ENCODE measurements at places on chromosomes 11 and 22.

- peak; percentile 63 for DNase-seq
These were observed 145.0 kb upstream of the GRK3 start for GRCh38 chr22:25419247-25420113.

DNA sequence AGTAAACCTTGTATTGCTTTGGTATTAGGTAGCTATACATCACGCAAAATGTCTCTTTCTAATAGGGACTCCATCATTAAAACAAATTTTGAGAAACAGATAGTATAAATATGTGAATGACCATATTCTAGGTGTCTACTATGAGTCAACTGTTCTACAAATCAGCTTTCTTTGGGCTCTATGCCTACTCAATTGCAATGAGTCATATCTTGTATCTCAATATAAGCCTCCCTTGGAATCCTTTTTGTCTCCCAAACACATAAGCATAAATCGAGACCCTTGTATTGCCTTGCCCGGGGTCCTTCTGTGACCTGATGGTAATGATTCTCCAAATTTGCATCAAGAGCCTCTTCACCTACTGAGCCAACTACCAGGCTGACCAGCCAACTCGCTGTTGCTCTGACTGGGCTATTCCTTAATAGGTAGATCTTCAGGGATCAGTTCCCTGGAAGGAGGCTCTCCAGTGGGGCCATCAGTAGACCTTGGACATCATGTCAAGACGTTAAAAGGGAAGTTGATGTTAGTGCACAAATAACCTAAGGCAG is 22.2 kb downstream of the BLID start:
- no peak for DNase-seq

DNA sequence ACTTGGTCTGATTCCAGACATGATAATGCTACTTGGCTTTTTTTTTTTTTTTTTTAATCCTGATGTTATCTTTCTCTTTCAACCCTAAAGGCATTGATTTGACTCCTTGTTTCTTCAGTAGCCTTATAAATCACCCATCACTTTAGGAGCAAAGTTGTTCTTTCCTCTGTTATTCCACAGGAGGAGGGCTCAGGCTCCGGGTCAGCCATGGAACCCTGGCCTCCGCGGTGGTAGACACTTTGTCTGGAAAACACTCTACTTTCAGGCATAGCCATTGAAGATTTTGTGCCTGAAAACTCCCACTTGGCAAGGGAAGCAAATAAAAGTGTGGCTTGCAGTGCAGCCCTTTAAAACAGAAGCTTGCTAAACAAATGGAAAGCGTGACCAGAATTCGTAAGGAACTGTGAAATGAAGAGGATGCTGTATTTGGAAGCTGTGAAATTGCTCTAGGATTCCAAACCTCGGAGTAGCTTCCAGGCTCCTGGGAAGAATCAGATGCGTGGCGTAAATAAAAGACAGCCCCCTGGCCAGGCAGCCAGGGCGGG is 44.9 kb downstream of the ARHGAP8 start:
- no peak for DNase-seq

- no peak for DNase-seq
These were observed 617.4 kb downstream of the CNTN5 start for GRCh38 chr11:99638073-99638553.

DNA sequence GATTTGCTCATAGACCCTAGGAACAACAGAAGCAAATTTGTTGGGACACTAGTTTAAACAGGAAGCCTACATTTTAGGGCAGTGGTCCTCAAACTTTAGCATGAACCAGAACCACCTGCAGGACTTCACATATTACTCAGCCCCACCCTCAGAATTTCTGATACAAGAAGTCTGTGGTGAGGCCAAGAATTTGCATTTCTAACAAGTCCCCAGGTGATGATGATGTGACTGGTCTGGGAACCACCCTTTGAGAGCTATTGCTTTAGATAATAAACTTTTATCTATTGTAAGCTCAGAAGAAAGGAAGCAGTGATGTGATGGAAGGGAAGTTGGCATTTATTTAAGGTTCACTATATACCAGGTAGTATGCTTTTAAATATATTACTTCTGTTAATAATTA is 194.0 kb downstream of the FAM181B start:
- no peak for DNase-seq

DNA sequence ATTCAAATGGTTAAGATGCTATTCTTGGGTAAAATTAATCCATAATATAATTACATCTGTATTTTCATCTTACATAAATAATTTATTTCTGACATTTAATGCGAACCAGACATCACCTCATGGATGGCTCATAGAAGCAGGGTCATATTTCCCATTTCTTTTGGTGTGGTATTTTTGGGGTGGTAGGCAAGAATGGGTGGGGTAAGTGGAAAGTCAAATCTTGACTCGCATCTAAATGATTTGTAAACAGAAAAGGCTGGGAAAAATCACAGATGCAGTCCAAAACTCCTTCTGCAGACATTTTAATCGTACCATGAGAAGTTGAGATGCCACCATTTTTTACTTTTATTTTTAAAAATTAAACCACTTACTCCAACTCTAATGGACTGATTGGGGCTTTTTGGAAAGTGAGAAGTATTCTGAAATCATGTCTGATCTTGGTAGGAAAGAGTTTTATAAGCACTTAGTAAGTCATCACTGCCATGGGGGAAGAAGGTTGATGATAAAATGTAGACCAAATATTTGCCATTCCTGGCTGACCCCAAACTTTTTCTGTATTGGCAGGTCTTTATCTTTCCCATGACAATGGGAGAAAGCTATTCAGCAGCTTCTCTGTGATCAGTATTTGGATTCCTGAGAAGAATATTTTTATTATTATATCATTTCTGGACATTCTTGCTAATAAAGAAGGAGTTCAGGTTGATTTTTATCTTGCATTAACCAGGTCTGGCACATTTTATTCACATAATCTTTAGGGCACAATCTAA is 47.2 kb upstream of the BLID start:
- no peak for DNase-seq

DNA sequence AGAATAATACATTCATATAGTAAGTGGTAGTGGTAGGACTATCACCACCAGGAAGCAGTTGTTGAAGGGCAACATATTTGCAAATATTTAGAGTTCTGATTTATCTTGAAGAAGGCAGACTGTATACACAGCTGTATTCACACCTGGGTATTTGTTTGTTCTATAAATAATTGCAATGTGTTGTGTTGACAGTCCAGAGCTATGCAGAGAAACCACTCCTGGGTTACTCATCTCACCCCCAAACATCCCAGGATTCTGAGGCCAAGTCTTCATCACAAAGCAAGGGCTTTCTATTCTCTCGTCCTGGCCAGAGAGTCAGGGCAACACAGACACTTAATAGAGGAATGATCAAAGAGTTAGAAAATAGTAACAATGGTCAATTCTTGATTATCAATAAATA is 102.1 kb upstream of the FAT3 start:
- no peak for DNase-seq

DNA sequence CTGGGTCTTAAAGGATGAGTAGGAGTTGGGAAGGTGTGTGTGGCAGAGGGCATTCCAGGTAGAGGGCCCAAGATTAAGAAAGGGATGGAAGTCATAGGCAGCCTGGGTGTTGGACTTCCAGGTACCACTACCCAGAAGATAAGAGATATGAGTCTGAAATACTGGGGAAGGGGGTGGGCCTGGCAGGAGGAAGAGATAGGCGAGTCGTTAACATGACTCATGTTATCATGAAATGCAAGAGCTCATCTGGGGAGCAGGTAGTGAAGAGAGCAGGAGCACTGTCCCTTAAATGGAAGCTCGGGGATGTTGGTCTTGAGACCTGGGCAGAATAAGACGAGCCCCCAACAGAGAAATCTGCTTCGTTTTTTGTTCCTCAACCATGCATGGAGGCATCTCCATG is 10.2 kb downstream of the ZC3H7B start:
- no peak for DNase-seq

- DNase-seq: no peak
These were observed 3.1 kb downstream of the CST6 start for GRCh38 chr11:66014804-66015453.

GRCh38 chr11:117458275-117459122 is 130.8 kb downstream of the CEP164 start:
- no peak for DNase-seq

DNA sequence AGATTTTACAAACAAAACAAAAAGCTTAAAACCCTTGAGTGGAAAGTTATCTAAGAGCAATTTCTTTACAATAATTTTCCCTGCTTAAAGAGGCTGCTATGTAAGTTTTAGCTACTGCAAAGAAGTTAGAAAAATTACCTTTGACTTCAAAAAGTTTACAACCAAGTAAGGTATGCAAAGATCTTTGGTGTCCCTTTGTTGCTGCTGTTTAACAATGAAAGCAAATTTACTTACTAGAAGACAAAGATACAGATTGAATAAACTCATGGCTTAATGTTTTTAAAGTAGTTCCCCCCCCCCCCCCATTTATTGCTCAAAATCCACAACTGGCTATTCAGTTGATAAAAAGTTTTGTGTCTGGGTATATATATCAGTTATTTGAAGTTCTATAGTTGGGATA is 26.0 kb downstream of the TMEM123 start:
- no peak for DNase-seq

DNA sequence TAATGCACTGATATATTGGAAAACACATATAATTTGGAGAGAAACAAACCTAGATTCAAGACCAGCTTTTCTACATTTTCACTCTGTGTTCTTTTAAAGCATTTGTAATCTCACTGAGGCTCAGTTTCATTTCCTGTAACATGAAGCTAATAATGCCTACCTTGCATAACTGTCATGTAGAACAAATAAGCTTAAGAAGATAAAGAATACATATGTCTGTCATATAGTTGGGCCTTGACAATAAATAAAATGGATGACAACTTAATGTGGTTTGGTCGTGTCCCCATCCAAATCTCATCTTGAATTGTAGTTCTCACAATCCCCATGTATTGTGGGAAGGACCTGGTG is 35.2 kb upstream of the FIBIN start:
- DNase-seq: no peak

DNA sequence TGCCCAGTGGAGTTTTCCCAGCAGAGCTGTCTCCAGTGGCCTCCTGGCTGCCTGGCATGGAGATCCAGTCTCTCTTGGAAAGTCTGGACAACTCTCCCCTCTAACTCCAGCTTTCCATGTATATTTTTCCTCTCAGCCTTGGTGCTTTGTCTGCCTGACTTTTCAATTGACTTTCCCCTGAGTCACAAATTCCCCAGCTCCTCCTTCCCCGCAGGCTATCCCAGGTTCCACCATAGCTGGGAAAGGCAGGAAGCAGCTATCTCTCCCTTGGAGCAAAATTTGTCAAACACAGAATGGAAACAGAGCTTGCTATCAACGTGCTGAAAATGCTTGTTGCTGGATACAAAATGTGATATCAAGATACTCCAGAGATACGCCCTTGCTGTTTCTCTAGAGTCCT is 384.8 kb downstream of the TMEM135 start:
- no peak for DNase-seq

GRCh38 chr22:47237890-47238480 is 475.5 kb downstream of the TBC1D22A start:
- DNase-seq: no peak

- DNase-seq: no peak
These were observed 18.5 kb downstream of the NF2 start for GRCh38 chr22:29621761-29622526.

DNA sequence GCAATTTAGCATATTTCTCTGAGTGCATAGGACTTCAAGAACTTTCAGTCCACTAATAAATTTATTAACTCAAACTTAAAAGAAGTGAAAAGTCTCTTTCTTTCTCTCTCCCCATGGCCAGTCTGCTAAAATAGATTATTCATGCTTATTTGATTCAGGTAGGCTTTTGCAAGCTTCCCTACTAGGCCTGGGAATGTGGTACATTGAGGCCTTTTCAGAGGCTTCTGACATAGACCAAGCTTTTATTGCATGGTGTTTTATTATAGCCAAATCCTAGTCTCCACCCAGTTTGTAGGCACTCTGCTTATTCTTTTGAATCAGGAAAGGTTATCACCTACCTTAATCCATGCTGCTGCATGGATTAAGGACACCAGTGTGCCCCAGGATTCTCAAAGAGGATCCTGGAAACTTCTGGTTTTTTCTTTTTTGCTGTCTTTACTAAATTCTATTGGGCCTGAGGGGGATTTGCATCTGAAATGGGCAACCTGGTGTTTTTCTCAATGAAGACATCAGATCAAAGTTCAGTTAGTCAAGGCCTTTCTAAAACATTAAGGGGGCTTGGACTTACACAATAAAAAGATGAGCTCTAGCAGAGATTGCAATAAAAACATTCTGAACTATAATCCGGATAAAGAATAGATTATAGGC is 92.2 kb downstream of the ELP4 start:
- no peak for DNase-seq

- no peak for DNase-seq
These were observed 68.6 kb downstream of the LRP5 start for GRCh38 chr11:68380786-68381622.

DNA sequence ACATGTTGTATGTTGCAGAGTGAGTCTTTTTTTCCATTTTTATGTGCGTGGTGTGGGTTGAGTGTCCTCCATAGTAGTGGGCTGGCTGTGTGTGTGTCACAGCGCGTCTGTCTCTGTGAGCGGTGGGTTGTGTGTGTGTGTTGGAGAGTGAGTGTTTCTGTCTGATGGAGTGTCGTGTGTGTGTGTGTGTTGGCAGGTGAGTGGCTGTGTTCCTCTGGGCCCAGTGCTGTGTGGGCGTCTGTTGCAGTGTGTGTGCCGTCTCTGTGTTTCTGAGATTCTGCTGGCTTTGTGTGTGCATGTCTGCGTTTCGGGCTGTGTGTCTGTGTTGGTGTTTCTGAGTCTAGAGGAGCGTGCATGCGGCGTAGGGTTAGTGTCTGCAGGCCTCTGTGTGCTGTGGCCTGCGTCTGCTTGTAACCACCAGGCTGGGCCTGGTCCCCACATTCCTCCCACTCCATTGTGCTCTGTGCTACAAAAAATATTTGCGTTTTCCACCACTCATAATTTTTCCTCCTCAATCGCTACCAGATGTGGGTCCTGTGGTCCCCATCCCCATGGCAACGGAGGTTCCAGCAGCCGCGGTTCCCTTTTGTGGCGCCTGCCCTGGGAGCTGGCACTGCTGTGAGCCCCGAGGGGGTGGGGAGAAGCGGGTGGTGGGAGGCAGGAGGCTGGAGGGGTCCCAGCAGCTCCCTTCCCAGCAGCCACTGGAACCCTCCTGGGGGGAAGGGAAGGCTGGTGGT is 15.2 kb downstream of the SCARF2 start:
- peak; percentile 79 for DNase-seq

DNA sequence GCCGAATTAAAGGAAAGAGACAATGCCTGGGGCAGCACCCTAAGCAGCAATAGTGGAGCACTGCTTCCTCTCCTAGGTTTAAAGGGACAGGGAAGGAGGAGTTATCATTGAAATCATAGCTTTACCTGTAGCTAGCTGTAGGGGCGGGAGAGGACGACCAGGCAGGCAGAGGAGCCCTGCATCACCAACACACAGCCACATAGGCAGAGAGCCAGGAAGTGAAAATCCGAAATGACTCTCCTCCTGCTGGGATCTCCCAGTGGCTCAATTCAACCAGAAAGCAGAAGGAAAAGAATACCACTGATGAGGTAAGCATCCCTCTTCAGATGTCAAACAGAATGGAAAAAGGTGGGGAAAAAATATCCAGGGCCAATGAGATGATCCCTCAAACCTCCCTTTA is 20.4 kb downstream of the MRGPRX4 start:
- DNase-seq: no peak

GRCh38 chr11:71251151-71251721 is 1.1 kb downstream of the SHANK2 start:
- no peak for DNase-seq

- no peak for DNase-seq
These were observed 86.9 kb upstream of the FAT3 start for GRCh38 chr11:92137747-92138146.

Data from BE2C (cell line).